ENCODE measurements at places on chromosomes 6 and 20.
A peak's percentile ranks its signal among the peaks of the same experiment; 100 is the strongest.

- no peak for DNase-seq
Measured at GRCh38 chr20:43899274-43900120, 15.2 kb upstream of the TOX2 start.

GRCh38 chr6:43712579-43712978, 25.0 kb upstream of the MRPS18A start:
- DNase-seq = no peak

- no peak for DNase-seq
Measured at GRCh38 chr20:51597389-51598231, 55.1 kb upstream of the NFATC2 start.

- DNase-seq = no peak
Measured at GRCh38 chr20:40258931-40259330, 430.1 kb downstream of the MAFB start.

GRCh38 chr6:169886631-169887227, 135.3 kb downstream of the ERMARD start:
- no peak for DNase-seq

DNA sequence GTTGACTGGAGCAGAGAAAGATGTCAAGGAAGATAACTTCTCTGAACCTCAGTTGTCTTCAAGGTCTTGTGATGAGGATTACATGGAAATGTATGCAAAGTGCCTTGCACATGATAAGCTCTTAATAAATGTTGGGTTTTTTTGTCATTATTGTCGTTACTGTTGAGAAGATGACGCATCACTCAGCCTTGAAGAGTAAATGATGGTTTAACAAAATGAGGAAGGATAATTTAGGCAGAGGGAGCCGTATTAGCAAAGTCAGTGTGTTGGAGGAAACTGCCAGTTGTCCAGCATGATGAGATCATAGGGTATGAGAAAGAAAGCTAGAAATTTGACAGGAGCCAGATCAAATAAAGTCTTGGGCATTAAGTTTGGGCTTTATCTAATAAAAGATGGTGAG, 8.8 kb upstream of the SUPT3H start:
- no peak for DNase-seq

- DNase-seq = no peak
Measured at GRCh38 chr6:141252828-141253608, 879.7 kb upstream of the GJE1 start.

DNA sequence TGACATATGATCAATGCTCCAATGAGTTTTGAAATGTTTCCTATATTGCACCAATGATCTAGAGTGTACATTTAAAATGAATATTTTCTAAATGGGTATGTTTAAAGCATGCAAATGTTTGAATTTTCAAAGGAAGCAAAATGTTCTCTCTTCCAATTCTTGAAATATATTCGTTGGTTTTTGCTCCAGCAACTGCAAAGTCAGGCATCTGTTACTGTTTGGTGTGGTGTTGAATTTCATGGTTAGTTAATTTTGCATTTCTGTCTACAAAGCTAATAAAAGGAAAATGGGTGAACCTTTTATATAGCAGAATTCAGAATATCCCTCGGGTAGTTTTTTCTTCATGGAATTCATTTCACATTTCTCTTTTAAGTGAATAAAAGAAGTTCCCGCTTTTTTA, 1018.3 kb downstream of the GRIK2 start:
- no peak for DNase-seq

DNA sequence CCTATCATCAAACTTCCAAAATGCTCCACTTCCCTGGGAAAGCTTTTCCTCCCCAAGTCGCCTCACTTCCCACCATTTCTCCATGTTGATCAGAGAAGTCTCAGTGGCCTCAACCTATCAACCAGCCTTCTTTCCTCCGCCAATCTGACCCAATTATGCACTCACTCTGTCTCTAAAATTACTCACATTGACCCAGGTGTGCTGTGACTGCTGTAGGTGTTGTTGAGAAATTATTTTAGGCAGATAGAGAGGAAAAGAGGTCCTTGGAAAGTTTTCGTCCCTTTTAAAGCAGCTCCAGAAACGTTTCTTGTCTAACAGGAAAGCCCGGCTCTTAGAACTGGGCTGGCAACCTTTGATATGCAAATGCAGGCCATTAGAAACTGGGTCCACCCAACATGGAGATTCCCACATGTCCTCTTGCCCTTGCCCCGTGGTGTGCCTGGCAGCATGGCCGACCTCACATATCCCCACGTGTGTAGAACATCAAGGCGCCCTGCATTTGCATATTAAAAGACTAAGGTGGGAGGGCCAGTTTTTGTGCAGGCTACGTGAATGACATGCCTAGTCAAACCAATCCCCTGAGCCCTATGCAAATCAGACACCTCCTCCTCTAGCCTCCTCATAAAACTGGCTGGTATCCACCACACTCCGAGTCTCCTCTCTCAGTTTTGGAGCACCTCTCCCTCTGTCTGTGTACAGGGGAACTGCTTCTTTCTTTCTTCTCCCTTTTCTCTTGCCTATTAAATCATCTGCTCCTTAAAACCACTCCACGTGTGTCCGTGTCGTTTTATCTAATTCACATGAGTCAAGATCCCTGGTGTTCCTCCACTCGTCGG, 12.9 kb downstream of the IPCEF1 start:
- no peak for DNase-seq

DNA sequence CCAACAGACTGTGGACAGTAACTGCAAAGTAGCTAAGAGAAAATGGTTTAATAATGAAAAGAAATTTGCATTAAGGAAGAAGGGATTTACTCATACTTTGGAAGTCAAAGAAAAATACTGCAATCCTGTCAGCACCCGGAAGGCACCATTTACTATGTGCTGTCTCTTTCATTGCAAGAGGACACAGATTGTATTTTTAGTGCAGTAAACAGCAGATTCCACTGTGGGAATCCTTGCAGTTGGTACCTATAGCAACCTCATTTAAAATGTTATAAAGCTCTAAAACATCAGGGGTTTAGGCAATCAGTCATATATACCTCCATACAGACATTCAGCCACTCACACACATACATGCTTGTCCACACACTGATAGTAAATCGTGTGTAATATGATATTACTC, 346.8 kb downstream of the PKHD1 start:
- no peak for DNase-seq

GRCh38 chr6:17721671-17722070, 14.9 kb upstream of the NUP153 start:
- no peak for DNase-seq

DNA sequence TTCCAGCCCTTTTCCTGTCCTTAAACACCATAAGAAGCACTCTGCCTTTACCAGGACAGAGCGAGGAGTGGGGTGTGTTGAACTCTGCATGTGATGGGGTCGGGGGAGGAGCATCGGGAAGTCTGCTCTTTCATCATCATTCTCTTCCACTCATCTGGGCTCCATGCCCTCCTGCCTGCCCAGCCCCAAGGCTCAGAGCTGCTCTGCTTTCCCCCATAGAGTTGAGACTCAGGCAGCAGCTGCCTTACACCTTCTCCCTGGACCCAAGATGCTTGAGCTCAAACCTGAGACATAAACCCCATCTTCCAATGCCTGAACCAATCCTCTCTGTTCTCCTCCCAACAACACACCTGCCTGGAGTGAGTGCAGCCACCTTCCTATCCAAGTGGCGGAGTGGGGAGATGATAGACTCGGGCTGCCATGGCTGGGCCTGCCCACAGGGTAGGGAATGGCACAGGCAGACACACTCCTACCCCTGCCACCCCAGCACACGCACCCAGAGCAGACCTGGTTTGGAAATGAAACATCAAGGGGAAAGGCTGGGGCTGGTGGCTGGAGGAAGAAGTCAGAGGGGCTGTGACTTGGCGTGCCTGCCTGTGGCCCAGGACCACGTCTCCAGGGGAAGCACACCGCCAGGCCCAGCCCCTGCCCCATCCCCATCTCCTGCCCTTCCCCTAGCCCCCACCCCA, 28.4 kb downstream of the TFEB start:
- peak; percentile 22 for DNase-seq

DNA sequence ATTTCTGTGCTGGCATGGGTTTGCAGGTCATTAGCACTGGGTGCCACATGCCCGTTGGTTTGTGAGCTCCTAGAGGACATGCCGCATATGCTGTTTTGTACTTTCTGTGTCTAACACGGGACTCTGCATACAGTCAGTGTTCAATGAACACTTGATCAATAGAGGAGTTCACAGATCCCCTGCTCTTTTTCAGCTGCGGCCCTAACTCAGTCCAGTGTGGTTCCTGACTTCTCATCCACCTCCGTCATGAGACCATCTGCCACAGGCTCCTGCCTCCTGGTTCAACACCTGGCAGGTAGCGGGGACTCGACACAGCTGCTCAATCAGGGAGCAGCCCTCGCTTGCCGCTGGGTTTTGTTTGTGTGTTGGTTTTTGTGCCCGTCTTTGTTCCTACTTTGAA, 13.8 kb upstream of the BMP7 start:
- no peak for DNase-seq

DNA sequence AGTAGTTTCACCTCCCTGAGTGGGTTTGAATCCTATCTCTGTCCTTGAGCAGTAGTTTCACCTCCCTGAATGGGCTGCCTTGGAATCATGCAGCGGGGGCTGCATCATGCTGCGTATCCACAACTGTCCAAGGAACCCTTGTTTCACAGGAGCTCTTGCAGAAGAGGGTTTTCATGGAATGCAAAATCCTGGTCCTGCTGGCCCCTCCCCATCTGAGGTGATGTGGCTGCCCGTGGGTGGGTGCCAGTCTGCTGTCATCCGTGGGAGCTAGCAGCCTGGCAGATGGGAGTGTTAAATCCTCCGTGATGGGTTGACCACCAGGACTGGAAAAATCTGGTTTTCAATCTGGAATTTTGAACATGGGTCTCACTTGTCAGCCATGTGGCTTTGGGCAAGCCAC, 21.7 kb downstream of the ZBP1 start:
- no peak for DNase-seq

GRCh38 chr6:30172681-30173080, 9.3 kb downstream of the TRIM15 start:
- DNase-seq = no peak

GRCh38 chr20:24131281-24131680, 142.7 kb upstream of the GGTLC1 start:
- no peak for DNase-seq

DNA sequence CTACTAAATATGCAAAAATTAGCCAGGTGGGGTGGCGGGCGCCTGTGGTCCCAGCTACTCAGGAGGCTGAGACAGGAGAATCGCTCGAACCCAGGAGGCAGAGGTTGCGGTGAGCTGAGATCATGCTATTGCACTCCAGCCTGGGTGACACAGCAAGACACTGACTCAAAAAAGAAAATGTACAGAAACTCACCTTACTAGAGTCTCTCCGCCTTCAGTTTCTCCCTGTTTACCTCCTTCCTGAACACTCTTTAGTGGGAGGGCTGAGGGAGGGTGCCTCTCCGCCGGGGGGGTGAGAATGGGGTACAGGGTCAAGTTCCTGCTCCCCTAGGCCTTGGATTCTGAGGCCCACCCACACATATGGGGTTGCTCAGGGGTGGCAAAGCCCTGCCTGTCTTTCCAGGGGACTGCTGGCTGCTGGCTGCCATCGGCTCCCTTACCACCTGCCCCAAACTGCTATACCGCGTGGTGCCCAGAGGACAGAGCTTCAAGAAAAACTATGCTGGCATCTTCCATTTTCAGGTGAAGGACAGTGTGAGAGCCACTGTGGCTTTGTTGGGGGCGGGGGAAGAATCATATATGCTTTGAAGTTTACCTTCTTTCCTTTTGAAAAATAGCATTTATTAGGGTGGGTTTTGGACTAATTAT, 13.4 kb downstream of the CAPN11 start:
- peak; percentile 46 for DNase-seq

DNA sequence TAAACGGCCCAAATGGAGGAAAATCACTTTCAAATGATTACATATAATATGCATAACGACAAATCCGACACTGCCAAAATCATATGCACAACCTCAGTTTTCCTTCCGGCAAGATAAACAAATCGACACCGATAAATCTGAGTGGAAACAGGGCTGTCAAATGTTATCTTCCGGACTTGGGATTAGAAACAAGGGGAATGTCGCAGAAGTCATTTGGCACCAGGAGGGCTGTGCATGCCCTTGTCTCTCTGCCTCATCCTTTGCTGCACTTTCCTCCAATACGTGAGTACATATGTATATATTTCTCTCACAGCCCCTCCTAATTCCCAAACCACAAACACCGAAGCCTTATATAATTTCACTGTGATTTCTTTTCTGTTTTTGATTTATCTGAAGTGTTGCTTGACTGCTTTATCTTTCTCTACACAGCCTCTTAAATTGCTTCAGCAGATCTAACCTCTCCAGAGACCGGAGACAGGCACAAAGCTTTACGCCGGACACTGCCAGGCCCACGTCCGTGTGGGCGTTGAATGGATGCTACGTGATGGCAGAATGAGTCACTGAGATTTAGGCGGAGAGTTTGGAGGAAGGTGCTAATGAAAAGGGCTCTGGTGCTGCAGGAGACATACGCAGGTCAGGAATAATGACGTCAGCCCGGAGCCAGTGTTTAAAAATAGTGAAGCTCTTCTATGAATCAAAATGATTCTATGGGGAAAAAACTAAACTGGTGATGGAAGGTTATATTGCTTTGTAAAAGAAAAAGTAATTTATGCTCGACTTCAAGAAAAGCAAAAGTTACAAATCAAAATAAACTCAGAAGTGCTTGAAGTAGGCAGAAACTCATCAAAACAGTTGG, 21.0 kb upstream of the PRELID3B start:
- no peak for DNase-seq

DNA sequence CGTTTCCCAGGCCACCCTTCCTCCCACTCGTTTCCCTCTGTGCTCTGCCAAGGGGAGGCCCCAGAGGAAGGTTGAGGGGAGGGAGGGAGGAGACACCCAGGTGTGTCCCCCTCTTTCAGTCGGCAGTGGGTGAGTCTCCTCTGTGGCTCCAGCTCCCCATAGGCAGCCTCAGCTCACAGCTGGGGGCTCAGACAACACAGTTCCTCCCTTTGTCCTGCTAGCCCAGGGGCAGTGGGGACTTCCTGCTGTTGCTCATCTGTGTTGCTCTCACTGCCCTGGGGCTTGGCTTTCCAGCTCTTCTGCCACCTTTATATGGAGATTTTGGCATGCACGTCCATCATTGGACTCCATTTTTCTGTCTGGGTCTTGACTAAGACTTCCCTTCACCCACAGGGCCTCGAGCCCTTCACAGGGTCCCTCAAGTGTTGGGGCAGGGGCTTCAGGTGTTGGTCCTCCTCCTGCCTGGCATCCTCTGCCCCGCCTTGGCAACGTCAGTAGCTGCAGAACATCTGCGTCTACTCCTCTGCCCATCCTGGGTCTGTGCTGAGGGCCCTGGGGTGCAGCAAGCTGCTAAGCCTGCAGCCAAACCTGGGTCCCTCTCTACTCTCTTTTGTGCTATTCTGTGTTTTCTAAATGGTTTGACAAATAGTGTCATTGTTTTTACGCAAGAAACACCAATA, 190.6 kb upstream of the PMEPA1 start:
- no peak for DNase-seq

DNA sequence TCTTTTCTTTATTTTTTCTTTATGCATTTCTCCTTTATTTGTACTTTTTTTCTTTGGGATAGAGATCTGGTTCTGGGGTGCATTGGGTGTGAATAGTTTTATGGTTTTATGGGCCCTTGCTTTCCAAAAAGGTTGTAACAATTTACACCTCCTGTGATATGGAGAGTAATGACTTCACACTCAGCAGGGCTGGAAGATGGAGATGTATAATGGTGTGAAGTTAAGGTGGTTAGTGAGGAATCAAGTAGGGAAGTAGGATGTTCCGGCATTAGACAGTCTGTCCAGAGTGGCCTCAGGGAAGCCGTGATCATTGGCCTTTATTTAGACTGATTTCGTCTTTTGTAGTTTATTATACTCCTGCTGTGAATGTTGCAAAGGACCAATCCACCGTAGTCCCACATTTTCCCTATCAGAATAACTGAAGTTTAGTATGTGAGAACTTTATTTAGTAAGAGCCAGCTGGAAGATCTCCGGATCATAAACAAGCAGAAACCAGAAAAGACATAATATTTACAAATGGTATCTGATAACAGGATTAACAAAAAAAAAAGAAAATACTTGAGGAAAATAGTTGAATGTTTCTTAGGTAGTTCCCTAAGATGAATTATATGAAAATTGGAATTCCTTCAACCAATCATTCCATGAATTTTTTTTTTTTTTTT, 255.5 kb downstream of the TBC1D7 start:
- DNase-seq = no peak

Measured in activated naive CD4-positive, alpha-beta T cell treated with anti-CD3 and anti-CD28 coated beads, Interleukin-2, amount 50 U/mL, for 16 hours (primary cell).